Astrocyte (in vitro differentiated cells and primary cell): ENCODE measurements at places on chromosomes 11 and 22.

DNA sequence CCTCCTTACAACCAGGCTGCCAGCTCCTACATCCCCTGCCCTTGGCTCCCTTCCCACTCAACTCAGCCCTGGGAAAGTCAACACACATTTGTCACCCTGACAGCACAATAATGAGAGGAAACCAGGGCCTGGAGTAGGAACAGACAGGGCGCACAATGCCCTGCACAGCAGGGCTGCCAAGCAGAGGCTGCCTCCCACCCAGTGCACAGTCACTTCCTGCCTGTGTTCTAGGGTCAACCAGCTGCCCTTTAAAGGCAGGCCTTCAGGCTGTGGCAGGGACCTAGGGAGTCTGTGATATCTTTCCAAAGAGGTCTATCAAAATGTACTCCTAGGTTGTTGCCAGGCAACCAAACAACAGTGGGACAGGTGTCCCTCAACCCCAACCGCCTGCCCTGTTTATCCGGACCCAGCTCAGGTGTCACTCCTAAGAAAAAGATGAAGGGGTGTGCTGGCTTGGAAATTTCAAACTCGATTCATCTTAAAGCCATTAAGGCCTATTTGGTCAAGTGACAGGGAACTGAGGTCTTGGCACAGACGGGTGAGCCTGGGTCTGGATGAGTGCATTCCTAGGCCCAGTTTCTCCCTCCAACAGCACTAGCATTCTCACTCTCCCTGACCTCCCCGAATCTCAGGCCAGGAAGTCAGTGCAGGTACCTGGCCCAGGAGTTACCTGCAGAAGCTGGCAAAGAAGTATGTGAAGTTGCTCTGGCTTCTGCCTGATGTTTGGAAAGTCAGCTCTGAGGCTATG, 110.3 kb upstream of the PITPNB start:
- peak; percentile 46 for DNase-seq

- no peak for DNase-seq
Observed at GRCh38 chr11:35893796-35894475, 49.9 kb upstream of the LDLRAD3 start.

DNA sequence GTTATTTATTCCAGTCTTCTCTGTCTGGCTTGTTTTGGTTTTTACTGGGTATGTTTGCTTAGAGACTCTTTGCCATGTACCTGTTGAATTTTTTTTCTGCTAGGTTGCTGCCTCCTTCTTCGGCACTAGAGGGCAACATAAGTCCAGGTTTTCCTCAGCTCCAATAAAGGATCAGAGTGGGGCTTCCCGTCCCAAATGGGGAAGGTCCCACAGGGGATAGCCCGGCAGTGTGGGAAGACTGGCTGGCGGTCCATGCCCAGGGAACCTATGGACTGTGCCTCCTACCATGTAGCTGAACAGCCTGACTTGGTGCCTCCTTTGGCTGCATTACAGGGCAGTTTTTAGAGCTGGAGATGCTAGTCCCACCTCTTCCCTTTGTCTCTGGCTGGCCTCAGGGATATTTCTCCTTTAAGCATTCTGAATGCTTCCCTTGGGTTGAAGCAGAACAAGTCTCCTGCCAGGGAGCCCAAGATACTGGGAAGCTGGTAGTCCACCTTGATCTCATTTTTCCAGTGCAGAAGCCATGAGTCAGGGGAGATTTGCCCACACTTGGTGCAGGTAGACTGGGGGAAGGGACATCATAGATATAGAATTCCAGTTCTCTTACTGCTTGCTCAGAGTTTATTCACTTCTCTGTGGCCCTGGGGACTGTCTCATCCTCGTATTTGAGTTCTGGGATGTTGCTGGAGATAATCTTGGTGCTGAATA, 60.2 kb downstream of the BRD1 start:
- DNase-seq = peak; percentile 20

- no peak for DNase-seq
Observed at GRCh38 chr22:24514241-24515026, 19.3 kb downstream of the UPB1 start.

DNA sequence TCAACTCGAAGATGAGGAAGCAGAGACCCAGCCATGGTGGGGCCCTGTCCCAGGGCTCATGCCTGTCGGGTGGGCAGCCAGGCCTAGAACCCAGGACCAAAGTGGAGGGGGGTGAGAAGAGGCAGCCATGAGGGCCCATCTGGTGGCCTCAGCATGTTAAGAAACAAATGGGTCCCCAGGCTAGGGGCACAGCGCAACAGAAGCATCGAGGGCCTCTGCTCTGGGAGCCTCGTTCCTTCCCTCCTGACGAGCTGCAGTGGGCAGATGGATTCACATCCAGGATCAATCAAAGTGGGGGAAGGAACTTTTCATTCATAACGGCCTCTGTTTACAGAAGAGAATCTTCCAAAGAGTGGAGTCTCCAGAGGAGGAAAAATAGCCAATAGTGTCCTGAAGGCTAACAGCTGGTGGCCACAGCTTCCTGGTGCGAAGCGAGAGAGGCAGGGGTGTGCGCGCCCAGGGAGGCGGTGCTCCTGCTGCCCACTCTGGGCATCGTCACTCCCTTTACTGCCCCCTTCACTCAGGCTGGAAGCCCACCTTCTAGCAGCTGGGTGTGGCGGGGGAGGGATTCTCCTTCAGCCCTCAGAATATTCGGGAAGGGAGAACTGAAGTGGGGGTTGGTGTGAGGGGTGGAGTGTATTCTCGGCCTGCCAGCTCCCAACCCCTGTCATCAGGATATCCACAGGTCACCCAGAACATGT, 4.3 kb downstream of the CBX7 start:
- no peak for DNase-seq

- DNase-seq = peak; percentile 54
Observed at GRCh38 chr11:65779919-65780769, 632 bp downstream of the AP5B1 start.

DNA sequence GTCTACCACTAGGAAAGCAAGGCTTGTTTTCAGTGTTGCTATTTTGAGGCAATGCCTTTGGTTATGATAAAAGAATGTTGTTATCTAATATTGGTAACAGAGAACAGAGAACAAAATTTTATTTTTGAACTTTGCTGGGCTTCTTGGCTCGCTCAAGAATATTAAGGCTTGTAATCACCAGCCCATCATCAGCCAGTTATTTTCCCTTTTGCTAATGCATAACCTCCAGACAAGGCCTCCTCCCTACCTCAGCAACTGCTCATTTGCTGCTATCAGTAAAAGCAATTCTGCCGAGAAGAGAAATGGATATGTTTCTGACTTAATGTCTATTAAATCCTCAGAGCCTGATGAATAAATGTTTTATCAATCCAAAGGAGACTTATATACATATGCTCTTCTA, 8.9 kb downstream of the MTMR2 start:
- DNase-seq = peak; percentile 36

- DNase-seq = no peak
Observed at GRCh38 chr11:110075105-110075846, 17.9 kb upstream of the ZC3H12C start.

DNA sequence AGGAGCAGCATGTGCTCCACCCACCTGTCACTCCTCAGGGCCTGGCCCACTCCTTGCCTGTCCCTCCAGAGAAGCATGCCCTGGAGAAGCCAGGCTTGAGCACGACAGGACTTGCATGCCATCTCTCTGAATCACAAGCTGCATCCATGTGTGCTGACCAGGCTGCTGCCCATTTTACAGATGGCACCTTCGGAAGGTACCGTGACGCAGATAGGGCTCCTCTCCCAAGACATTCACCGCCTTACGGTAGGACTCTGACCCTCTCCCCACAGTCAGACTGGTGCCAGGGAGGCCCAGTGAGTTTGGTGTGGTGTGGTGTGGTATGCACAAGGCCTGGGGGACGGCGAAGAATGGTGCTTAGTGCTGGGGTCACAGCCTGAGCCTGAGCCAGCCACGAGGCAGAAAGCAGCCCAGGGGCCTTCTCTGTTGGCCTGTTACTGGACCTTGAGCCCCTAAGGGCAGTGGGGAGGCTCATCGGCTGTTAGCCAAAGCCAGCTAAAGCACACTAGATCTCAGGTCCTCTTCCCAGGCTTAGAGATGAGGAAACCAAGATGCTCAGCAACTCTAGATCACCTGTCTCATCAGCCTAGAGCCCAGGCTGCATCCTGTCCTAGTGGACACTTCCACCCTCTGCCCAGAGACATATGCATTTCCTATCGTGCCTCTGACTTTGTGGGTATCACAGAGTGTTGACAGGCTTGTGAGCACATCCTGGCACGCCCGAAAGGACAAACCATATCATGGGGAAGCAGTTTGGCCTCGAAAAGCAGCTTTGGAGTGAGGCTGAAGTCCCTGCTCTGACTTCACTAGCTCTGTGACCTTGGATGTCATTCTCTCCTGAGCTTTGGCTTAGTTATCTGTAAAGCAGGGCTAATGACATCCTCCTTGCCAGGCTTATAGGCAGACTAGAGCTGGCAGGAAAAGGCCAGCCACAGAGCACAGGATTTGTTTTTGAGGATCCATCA, 17.8 kb downstream of the CYB5R2 start:
- DNase-seq = no peak

DNA sequence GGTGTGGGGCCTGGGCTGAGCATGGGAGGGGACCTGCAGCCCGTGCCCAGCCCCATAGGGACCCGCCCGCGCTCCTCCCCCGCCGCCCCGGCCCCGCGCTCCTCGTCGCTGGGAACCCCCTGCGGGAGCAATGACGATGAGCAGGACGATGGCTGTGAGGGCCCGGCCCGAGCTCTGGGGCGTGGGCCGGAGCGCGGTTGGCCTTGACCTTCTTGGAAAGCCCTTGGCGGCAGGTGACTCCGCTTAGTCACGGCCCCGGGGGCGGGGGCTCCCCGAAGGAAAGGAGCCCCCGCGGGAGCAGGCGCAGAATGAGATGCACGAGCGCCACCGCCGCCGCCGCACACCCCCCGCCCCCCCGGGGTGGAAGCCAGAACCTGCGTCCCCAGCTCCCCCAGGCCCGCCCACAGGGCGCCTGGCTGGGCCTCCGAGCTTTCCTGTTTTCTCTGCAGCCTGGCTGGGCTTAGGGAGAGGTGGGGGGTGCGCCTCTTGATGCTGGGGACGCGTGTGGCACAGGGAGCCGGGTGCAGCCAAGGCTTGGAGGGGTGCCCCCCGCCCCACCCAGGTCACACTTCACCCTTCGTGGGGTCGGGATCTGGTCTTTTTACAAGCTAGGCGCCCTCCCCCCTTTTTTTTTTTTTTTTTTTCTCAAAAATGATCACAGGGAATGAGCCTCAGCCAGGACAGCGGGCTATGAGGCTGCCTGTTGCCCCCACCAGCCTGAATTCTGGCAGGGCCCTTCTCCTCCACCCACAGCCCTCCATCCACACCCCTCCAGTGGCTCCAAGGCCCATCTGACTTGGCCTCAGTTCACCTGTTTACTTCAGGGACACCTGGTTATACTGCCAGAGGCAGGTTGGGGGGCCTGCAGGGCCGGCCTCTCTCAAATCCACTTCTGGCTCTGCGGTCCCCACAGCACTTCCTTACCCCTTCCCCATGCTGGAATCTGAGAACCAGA, 17.9 kb downstream of the CRELD2 start:
- DNase-seq = peak; percentile 66

- peak; percentile 74 for DNase-seq
Observed at GRCh38 chr11:32090545-32091370, at the start of gene RCN1. TSS of gene RCN1 (plus strand) at chr11:32091074. CDS start at chr11:32091197, 123 bp downstream.

GRCh38 chr22:19693581-19693980, 20.7 kb upstream of the SEPTIN5 start:
- no peak for DNase-seq

DNA sequence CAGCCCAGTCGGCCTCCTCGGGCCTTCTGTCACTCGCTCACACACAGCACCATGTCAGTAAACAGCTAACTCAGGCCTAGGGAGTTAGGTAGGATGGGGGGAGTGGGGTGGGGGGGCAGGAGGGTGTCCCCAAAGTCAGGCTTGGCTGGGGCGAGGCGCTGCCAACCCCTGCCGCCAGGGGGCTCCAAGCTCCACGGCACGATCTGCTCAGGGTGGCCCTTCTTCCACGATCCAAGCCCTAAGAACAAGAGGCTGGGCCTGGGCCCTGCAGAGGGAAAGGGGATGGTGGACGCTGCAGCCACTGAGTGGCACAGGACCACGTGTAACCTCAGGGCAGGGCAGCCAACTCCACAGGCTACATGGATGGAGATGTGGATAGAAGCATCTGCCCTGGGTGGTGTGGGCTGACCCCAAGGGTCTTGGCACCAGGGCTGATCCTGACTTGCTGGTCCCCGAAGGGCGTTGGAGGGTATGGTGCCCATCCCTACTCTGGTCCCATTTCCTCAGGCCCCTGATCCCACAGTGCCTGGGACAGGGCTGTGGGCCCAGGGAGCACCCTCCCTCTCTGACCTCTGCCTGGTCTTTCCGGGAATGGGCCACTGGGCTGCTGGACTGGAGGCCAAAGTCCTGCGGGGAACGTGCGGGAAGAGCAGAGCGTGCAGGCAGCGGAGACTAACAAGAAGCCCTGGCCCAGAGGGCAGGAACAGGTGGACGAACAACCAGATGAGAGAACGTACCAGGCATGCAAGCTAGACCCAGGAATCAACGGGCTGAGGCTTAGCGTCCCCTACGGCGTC, 29.1 kb upstream of the TXNRD2 start:
- DNase-seq = no peak

DNA sequence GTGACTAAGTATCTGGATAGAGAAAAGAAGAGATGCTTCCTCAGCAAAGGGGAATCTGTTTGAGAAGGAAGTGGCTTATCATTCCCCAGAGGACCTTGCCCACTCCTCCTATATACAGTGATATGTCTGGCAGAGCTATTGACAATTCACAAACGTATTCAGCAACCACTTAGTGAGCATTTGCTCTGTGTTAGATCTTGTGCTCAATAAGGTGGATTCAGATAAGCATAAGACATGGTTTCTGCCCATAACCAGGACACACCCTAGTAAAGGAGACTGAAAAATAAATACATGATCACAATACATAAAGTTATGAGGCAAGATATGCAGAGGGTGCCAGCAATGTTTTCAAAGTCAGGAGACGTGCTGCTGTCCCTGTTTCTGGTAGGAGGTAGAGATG, 1.4 kb downstream of the TMEM9B start:
- no peak for DNase-seq

DNA sequence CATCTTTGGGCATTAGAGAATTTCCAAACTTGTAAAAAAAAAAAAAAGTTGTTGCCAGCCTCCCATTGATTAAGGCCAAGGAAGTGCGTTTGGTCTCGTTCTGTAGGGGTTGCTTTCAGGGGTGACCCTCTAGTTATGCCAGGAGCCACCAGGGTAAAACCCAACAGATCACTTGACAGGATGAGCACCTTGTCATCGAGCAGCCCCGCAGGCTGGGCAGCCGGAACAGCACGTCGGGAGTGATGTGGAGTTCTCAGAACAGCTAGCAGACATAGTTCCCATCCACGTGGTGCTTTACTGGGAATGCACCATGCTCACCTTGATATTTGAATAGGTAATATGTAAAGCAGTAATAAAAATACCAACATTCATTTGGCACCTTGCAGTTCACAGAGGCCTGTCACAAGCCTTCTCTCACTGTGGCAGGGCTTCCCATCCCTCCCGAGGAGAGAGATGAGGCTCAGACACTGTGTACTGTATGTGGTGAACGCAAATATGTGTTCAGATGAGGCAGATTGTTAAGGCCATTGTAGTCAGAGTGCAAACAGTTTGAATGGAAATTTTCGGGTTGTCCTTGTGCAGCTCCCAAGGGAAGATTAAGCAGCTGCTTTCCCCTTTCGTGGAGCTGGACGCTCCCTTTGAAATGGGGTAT, 70.9 kb upstream of the SORL1-AS1 start:
- DNase-seq = no peak

GRCh38 chr11:9774591-9775397, 110.9 kb downstream of the SWAP70 start:
- peak; percentile 92 for DNase-seq
